Activated CD4-positive, alpha-beta T cell treated with anti-CD3 and anti-CD28 coated beads, Interleukin-2, amount 50 U/mL, for 16 hours (primary cell): ENCODE measurements at places on chromosomes 5 and 9.

- DNase-seq: peak; percentile 23
Measured at GRCh38 chr5:133531178-133531577, 81.2 kb downstream of the FSTL4 start.

- no peak for DNase-seq
Measured at GRCh38 chr5:174970502-174970901, 246.1 kb downstream of the MSX2 start.

- no peak for DNase-seq
Measured at GRCh38 chr5:168800701-168801100, 221.5 kb upstream of the PANK3 start.

GRCh38 chr5:132101385-132101880 is 27.8 kb downstream of the CSF2 start:
- DNase-seq: no peak

DNA sequence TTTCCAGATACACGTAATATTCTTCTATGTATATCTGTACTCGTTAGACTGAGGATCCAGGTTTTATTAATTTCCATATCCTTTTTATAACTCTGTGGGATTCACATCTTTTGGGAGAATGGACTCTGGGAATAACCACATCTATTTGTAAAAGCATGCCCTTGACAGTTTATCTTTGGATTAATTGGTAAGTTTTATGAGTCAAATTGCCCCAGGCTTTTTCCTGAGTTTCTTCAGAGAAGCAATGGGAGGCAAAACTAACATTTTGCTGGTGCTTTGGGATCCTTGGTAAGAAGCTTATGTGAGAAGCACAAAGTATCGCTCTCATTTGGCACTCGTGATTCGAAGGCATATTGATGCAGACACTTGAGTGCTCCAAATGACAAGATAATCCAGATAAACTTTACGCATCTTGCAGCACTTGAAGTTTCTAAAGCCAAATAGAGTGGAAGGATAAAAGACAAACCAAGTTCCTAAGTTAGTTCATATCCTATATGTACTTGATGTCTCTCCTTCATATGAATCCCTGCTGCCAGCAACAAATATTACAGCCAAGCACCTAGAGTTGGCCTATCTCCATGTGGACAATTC is 324.7 kb downstream of the TLE4 start:
- DNase-seq: no peak

DNA sequence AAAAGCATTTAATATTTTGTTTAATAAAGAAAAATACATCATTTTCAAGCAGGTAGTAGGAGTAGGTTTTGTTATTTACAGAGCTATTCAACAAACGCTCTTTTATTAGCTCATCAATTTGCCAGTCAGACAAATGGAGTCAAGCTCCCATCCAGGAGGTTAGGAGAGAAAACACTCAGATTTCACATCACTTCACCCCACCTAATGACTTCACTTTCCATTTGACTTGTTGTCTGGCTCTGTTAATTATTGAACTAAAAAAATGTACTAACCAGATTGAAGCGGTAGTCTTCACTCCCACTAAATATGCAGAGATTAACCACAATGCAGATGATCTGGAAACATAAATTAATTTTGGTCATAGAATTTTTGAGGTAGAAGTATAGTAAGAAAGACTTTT is 193.6 kb upstream of the VCAN start:
- DNase-seq: no peak

- no peak for DNase-seq
Measured at GRCh38 chr5:171619196-171619595, 166.4 kb upstream of the SMIM23 start.

- DNase-seq: no peak
Measured at GRCh38 chr5:67672636-67673035, 476.0 kb upstream of the CD180 start.

DNA sequence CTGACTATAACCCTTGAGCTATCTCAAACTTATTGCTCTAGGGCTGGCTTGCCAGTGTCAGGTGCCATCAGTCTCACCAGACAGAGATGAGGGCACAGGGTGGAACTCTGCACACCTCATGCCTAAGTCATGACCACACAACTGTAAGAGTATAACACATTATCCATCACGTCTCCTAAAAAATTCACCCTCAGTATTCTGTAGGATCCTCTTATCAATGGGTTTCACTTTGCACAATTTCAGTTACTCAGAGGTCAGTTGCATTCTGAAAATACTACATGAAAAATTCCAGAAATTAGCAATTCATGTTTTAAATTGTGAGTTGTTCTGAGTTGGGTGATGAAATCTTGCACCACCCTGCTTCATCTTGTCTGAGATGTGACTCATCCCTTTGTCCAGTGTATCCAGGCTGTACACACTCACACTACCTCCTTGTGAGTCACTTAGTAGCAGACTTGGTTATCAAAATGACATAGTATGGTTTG is 690.9 kb upstream of the CDH18 start:
- DNase-seq: peak; percentile 14

- DNase-seq: no peak
Measured at GRCh38 chr5:38433160-38433861, 123.1 kb downstream of the LIFR start.

- DNase-seq: peak; percentile 7
Measured at GRCh38 chr9:68546596-68547390, 6.1 kb upstream of the TMEM252 start.

DNA sequence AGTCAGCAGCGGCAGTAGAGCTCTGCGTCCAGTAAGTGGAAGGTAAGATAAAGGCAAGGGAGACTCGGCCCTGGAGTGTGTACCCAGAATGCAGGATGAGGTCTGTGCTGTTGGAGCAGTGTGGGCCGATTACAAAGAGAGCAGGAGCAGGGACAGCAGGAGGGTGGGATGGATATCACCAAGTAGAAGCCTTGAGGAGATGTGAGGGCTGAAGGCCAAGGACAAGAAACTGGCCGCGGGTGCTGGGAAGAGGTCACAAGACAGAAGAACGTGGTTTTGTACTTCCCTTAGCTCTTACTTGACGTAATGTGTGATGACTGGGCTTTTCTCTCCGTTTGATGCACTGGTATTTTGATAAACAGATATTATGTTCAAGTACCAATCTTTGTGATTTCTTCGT is 43.7 kb downstream of the OR2V1 start:
- DNase-seq: no peak

- DNase-seq: peak; percentile 71
Measured at GRCh38 chr5:142770650-142771609, 753 bp downstream of the ARHGAP26 start.

DNA sequence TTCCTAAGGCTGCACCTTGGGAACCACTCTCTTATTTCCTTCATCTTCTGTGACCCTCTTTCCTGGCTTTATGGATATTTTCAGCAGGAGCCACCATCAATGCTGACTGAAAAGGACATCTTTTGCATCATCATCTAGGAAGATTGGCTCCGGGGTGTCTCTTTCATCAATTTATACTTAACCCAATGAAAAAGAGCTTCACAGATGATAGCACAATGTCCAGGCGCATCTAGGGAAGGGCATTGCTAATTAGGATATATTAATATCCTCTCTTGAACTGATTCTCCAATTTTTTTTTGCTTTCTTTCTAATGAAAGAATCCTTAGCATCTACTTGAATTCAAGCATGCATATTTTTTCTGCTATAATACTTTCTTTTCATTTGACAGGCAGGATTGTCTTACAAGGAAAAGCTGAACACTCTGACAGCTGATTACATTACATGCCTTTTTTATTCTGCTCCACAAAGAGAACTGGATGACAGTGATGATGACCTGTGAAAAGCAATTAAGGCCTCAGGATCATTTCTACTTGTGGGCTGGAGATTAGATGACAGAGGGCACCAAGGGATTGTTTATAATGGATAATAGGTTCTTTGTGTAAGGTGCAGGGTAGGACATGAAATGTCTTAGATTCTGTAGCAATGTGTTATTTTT is 60.2 kb downstream of the PCSK1 start:
- DNase-seq: no peak

GRCh38 chr5:6291961-6292360 is 86.4 kb downstream of the MED10 start:
- peak; percentile 9 for DNase-seq

DNA sequence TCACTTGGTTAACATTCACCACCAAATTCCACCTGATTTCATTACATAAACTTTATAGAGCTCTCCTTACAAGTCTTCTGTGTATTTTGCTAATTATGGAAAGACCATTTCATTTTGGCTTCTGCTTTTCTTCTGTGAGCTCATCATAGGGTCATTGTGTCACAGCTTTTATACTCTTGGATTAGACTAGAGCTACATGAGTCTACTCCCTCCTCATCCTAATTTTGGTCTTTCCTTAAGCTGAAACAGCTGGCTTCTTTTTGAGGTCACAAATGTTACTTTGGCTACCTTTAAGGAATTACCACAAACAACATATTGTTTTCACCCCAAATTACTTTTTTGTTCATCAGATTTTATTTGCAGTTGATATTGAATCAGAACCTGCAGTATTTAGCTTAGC is 103.0 kb downstream of the NPR3 start:
- DNase-seq: no peak

GRCh38 chr5:88955403-88955802 is 72.4 kb upstream of the MEF2C start:
- DNase-seq: no peak

- no peak for DNase-seq
Measured at GRCh38 chr9:108186642-108187395, 669.0 kb downstream of the ACTL7B start.

GRCh38 chr5:57635146-57635777 is 152.7 kb upstream of the ACTBL2 start:
- DNase-seq: no peak

DNA sequence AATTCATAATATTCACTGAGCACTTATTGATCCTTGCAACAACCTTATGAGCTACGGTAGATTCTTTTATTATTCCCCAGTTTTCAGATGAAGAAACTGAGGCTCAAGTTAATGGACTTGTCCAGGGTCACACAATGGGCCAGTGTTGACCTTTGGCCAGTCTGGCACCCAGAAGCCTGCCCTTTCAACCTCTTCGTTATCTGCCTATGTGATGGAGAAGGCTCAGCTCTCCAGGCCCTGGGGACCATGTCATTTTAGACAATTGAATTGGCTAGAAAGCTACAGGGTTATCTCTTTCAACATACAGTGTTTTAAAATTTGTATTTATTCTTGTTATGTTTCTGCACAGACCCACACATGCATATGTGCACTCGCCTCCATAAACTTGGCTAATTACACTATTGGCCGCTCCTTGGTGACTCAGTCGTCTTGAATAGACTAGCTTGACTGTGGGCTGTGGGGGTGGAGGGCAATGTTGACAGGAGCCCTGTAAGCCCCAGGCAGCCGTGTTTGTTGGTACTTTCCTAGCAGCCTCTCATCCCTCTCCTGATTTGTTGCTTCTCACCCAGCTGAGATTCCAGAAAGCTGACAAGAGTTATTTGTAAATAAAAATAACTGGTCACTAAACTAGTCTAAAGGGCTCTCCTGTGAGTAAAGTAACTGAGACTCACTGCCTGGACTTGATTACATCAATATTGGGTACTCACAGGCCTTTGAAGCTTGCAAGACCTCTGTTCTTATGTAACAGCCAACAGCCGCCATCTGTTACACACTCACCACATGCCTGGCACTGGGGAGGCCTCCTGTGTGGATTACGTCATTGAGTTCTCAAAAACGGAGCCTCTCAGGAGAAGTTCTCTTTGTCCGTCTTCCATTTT is 8.5 kb upstream of the ANGPTL2 start:
- DNase-seq: no peak

DNA sequence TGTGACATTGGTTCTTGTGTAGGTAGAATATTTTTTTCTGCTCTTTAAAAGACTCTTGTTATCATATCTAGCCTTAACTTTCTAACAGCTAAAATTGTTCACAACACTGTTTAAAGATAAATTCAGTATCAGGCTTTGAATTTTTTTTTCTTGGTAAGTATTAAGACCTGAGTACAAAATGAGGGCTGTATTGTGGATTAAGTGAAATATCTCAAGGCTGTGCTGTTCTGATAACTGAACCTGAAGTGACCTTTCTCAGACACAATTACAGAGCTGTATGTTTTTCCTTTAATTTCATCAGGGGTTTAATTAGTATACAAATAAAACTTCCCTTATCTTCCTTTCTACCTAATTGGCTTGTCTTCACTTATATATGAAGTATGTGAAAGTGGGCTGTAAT is 290.5 kb downstream of the CCDC171 start:
- no peak for DNase-seq

DNA sequence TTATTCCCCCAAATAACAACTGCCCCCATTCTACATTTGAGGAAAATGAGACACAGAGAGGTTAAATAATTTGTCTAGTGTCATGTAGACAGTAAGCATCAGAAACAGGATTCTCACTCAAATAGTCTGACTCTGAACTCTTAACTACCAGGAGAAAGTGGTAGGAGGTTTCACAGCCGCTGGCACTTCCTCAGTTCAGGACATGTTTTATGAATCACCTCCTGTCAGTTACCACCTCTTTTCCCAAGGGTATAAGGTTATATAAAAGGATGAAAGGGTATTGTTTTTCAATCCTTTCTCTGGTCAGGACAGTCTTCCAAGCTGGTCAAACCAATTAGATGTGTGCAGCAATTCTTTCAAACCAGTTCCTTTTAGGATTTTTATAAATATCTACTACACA is 52.1 kb downstream of the TSSK1B start:
- DNase-seq: no peak

DNA sequence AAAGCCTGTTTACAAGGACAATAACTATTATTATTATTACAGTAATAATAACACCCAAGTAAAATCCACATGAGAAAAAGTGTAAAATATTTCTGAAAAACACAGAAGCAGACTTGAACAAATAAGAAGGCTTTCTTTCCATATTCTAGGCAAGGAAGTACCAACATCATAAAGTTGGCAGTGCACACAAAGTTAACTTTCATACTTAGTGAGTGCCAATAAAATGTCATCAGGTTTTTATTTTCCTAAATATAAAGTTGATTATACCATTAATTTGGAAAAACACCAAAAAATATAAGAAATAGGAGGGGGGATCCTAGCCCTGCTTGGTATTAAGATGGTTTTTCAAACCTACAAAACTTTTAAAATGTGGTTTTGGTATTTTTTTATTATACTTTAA is 161.4 kb downstream of the PRELID2 start:
- DNase-seq: no peak

GRCh38 chr9:104923289-104923688 is 4.7 kb downstream of the ABCA1 start:
- DNase-seq: no peak
